Body of pancreas (tissue), 4 donors: ENCODE measurements at places on chromosomes 4 and X.

GRCh38 chrX:133580625-133581024 lies 165.3 kb upstream of the GPC4 start:
- H3K4me1 ChIP-seq: no peaks in the 10 kb centered on the region
- no peaks in the 10 kb centered on the region for H3K36me3 ChIP-seq
- H3K27ac ChIP-seq: no peak overlapping the region
- no peak overlapping the region for H3K4me3 ChIP-seq
- no peak for DNase-seq

DNA sequence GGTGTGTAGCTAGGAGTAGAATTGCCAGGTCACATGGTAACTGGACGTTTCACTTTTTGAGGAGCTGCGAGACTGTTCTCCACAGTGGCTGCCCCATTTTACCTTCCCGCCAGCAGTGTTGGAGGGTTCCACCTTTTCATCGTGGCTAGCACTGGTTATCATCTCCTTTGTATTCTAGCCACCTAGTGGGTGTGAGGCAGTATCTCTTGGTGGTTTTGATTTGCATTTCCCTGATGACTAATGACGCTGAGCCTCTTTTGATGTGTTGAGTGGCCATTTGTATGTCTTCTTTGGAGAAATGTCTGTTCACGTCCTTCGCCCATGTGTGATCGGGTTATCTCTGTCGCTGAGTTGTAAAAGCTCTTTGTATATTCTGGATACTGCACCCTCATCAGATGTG lies 10.6 kb downstream of the ABCD1 start:
- no peaks in the 10 kb centered on the region for H3K4me1 ChIP-seq
- no peak overlapping the region for H3K4me3 ChIP-seq
- peaks cover 2% of the 10 kb centered on the region for H3K36me3 ChIP-seq
- no peak overlapping the region for H3K27ac ChIP-seq

DNA sequence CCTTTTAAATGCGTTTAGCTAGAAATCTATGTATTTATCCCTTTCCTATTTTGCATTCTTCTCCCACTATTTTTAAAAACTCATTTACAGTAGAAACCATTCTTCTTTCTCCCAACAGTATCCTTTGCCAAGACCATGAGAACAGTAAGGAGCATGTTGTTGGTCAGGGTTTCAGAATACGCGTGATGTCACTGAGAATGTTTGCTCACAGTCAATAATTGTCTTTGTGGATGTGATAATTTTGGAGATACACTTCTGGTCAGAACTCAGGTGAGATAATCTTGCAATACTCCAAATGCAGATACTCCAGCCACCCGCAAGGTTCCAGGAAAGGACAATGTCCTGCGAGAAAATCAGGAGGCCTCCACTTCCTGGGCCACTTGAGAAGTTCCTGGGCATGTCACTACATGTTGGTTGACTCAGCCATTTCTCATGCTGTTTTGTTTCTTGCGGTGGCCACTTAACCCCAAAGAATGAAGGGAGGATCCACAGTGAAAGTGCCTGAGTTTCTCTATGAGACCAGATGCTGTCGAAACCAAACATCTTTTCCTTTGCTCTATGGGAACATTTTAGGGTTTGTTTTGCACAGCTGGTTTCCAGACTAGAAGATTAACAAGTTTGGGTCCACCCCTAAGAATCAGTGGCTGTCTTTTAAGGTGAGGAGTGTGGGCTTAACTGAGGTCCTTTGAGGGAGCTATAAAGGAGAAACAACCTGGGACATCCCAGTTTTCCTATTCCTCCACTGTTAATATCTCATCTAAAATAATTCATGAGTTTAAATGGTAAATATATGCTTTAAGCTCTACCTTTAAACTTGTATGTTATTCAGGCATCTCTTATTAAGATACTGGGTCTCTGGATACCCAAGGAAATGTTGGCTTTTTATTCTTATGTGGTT lies 116.0 kb downstream of the SOWAHB start:
- no peak for DNase-seq
- no peak overlapping the region for H3K27ac ChIP-seq
- no peaks in the 10 kb centered on the region for H3K27me3 ChIP-seq

GRCh38 chrX:50402886-50403285 lies 67.7 kb downstream of the DGKK start:
- no peak overlapping the region for H3K4me3 ChIP-seq
- no peaks in the 10 kb centered on the region for H3K4me1 ChIP-seq
- no peaks in the 10 kb centered on the region for H3K36me3 ChIP-seq
- no peak for DNase-seq
- no peaks in the 10 kb centered on the region for H3K27me3 ChIP-seq

DNA sequence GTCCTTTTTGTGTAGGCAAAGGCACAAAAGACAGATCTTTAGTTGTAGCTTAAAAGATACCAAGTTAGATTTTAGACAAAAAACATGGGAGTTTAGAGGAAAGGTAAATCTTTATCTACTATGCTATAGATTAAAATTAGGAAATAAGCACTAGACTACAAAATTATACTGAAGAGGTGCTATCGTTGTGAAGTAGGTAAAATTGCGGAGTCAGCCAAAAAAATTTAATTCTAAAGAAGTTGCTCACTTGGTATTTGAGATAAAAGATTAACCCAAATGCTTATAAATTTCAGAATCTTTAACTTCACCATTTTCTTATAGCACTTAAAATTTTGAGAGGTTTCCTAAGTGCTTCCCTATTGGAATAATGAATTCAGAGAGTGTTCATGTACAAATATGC lies 604.1 kb downstream of the GRXCR1 start:
- H3K4me3 ChIP-seq: no peak overlapping the region
- no peak overlapping the region for H3K27ac ChIP-seq
- H3K36me3 ChIP-seq: no peaks in the 10 kb centered on the region
- H3K4me1 ChIP-seq: no peaks in the 10 kb centered on the region
- DNase-seq: no peak

GRCh38 chrX:40329616-40330015 lies 231.9 kb upstream of the BCOR start:
- no peak overlapping the region for H3K27ac ChIP-seq
- no peaks in the 10 kb centered on the region for H3K4me1 ChIP-seq
- no peak overlapping the region for H3K4me3 ChIP-seq
- H3K36me3 ChIP-seq: no peaks in the 10 kb centered on the region
- no peak for DNase-seq

GRCh38 chrX:136158685-136159084 lies 11.4 kb downstream of the FHL1 start:
- H3K4me1 ChIP-seq: no peaks in the 10 kb centered on the region
- no peaks in the 10 kb centered on the region for H3K27me3 ChIP-seq
- no peak overlapping the region for H3K4me3 ChIP-seq
- H3K36me3 ChIP-seq: no peaks in the 10 kb centered on the region
- no peak for DNase-seq
